ENCODE measurements at places on chromosomes 3 and 15.

- no peak for DNase-seq
These were observed 15.9 kb downstream of the RCN2 start for GRCh38 chr15:76947454-76947853.

- no peak for DNase-seq
These were observed 165.5 kb downstream of the NECTIN3 start for GRCh38 chr3:111236836-111237713.

DNA sequence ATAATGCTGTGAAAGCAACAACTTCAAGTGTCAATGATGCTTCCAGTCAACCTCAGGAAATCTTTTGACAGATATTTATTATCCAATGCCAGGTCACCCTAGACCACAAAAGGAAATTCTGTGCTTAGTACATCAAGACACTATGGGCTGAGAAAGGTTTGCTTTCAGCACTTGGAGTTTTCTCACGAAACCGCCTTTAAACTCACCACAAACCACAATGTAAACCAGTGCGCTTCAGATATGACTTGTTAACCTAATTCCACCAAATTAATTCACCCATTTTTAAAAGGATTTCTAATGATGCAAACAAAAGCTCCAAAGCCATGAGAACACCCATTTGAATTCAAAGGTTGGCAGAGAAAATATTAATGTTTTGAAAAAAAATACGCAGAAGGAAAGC lies 292.9 kb upstream of the NR2F2 start:
- DNase-seq: no peak

DNA sequence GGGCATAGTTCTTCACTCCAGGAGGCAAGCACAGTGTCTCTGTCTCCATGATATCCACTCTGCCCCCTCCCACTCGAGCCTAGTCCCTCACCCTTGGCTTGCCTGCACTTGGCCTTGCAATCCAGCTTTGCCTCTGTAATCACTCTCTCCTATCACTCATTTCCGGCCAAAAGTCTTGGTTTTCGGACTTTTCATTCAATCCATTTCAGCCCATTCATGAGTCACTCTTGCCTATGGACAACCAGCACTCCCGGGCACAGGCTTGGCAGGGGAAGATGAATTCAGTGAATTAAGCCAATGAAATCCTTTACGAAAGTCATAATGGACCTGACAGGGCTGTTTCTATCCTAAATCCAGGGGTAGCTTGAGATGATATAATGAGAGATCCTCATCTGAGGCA lies 21.7 kb downstream of the DAZL start:
- DNase-seq: no peak

DNA sequence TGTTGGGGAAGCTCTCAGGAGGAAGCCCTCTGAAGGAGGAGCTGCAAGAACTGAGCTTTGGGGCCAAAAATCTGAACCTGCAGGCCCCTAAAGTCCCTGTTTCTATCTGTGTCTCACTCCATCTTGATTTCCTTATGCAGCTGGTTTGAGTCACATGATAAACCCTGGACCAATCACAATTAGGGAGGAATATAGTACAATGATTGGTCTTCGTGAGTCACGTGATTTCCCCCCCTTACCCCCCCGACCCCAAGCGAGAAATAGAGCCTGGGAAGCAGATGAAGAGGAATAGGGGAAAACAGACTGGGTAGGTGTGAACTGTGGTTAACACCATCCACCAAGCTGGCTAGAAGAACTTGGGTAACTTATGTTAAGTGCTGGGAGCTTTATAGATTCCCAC lies 12.9 kb downstream of the CRABP1 start:
- no peak for DNase-seq

Data from esophagus squamous epithelium (tissue), 5 donors.